ENCODE measurements at places on chromosomes 7 and 10. TPM values are rescaled to one million over a fixed set of nuclear protein-coding genes. Genes with fewer than 3 reads are reported as not detected.
A peak's percentile ranks its signal among the peaks of the same experiment; 100 is the strongest.

GRCh38 chr7:140673063-140673773 lies 473 bp downstream of the ADCK2 start:
- DNase-seq, result peak; percentile 51

DNA sequence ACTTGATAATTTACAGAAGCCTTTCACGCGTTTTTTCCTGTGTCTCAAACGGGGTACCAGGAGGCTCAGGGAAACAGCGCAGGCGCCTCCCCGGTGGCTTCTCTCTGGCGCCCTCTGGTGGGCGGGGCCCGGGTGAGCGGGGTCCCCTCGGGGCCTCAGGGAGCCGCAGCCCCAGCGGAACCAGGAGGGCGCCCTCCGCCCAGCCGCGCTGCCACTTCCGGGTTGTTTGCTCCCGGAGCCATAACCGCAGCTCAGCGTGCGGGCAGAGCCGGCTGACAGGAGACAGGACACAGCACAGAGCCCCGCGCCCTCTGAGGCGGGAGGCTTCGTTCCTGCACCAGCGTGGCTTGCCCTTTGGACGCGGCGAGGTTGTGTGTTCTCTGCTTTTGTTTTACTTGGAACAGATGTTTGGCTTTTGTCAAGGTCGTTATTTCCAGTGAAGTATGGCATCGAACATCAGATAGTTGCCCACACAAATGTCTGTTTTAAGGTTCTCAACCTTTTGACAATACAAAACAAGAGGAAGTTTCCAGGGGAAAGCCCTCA lies 6.9 kb upstream of the CYP2E1 start:
- peak; percentile 27 for DNase-seq

- DNase-seq, result no peak
These were observed 4.4 kb downstream of the SPOCK2 start for GRCh38 chr10:72083790-72084459.

GRCh38 chr10:103671126-103671895 lies 177.8 kb downstream of the NEURL1 start:
- peak; percentile 89 for DNase-seq

DNA sequence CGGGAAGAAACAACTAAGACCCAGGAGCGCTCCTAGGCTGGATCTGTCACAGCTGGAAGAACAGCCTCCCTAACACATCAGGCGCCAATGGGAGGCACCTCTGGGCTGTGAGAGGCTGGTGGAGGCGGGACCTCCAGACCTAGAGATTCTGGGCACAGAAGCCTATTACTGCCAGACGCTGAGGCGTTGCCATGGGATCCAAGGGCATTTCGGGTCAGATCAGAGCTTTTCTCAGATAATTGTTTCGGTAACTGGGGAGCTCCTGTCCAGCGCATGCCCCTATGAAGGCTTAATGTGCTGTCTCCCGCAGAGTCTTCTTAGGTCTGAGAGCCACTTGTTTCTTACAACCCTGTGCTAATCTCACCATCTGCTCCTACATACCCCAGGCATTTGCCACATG lies 339.2 kb downstream of the ZNF716 start:
- no peak for DNase-seq

The RBP3 gene
- 0.06 TPM for polyA plus RNA-seq

Measured in right lung (tissue), 10 donors.